ENCODE measurements at places on chromosomes 6 and 20.
A peak's percentile ranks its signal among the peaks of the same experiment; 100 is the strongest.

DNA sequence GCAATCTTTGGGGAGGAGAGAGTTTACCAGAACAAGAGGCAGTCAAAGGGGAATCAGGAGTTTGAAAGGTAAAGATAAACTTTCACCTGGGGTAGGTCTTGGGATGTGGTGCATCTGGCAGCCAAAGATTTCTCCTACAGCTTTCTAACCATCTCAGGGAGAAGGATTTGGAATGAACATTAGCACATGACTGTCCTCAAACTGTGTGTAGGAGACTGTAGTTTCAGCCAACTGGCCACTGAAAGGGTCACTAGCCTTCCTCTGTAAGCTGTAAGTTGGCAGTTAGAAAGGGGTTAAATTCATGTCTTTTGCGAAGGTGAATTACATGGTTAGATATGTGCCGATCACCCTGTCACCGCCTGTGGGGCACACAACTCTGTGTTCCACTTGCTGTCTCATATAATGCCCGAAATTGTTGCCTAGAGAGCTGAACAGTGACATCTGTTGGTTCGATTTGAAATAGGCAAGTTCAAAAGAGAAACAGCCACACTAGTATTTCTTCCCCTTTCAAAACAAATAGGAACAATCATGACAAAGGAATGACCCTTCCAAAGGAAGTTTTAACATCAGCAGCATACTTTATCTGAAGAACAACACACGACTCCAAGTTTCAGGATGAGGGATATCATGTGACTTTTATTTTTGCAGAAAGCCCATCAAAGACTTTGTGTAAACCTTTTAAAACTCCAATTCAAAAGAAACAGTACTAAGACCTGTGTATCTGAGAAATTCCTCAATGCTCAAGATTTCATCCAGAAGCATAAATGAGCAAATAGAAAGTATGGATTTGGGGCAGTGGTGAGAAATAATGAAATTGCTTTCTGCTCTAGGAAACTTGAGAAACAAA is 1.1 kb upstream of the OPN5 start:
- peak; percentile 71 for DNase-seq

GRCh38 chr6:35496841-35497570 is at the start of gene TEAD3:
TEAD3 (minus strand) TSS chr6:35497079.
- peak; percentile 89 for DNase-seq

- DNase-seq, result no peak
These were observed 17.6 kb upstream of the TNFRSF6B start for GRCh38 chr20:63678667-63679465.

DNA sequence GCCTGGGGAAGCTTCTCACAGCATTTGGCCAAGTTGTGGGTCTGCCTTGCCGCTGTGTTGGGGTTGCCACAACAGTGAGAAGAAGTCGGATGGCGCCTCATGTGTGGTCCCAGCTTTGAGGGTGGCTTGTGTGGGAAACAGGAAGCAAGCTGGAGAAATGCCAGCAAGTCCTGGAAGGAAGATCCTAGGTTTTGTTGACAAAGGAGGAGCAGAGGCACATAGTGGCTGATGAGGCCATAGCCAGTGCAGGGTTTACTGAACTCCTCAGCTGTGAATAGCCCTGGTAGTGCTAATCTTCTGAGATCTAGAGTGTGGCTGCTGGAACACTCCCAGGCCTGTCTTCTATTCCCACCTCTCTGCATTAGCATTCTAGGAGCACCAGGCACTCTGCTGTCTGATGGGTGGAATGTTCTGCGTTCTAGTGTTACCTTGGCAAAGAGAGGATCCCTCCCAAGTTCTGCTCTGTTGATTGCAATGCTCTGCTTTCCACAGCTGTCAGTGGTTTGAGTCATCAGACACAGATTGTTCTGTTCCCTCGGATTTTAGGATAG is 25.2 kb downstream of the SNPH start:
- peak; percentile 45 for DNase-seq

DNA sequence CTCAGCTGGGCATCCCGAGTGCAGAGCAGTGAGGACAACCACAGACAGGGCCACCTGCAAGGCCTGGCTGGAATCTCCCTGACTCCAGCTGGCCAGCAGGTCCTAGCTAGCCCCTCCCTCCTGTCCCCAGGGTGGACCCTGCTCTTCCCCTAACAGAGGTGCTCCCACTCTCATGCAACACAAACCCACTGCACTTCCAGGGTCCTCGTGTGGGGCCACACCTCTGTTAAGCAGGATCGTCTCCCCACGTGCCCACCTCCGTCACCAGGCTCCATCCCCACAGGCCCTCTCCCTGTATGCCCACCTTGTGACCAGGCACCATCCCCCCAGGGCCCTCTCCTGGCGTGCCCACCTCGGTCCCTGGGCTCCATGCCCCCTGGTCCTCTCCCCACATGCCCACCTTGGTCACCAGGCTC is 17.3 kb downstream of the TAF4 start:
- no peak for DNase-seq

GRCh38 chr6:169575365-169575764 is 126.5 kb downstream of the WDR27 start:
- no peak for DNase-seq

DNA sequence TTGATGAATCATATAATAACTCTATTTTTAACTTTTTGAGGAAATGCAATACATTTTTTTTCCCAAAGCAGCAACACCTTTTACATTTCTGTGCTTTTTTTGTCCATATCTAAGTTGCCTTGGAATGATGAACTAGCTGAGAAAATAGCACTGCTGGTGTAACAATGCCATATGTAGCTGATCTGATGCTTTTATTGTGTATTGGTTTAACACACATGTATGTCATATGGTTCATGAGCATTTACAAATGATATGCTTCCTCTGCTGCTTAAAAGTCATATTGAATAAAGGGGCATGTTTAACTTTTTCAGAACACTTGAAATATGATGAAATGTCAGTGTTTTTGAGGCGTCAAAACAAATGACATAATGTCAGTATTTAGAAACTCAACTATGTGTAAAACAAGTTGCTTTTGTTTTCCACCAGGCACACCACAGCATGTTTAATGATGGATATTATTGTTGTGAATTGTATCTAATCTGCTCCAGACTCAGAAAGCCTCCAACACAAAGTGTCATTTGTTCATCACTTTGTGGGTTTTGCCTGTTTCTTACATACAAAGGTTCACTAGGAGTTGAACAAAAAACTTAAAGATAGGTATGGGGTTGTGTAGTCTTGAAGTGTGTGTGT is 775.8 kb upstream of the FLRT3 start:
- no peak for DNase-seq

- DNase-seq, result no peak
These were observed 151.8 kb upstream of the PLCB4 start for GRCh38 chr20:8917084-8917483.

DNA sequence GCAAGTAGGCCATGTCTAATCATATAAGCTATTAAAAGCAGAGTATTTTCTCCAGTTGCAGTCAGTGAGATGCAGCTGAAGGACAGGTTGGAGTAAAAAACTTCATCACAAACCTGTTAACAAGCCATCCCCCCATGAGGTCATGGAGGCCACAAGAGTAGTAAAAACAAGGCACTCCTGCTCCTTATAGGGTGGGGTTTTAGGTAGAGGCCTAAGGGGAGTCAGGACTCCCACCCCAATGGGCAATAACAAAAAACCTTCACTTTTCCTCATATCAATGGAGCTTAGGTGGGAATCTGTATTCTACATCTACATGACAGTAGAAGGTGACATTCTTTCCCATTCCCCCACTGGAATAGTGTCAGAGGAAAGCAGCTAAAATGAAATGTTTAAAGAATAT is 428.1 kb upstream of the KHDRBS2 start:
- DNase-seq, result no peak

- peak; percentile 70 for DNase-seq
These were observed 134.4 kb downstream of the ARHGAP18 start for GRCh38 chr6:129575378-129576118.

GRCh38 chr6:52251113-52251512 is 6.8 kb upstream of the IL17F start:
- no peak for DNase-seq

DNA sequence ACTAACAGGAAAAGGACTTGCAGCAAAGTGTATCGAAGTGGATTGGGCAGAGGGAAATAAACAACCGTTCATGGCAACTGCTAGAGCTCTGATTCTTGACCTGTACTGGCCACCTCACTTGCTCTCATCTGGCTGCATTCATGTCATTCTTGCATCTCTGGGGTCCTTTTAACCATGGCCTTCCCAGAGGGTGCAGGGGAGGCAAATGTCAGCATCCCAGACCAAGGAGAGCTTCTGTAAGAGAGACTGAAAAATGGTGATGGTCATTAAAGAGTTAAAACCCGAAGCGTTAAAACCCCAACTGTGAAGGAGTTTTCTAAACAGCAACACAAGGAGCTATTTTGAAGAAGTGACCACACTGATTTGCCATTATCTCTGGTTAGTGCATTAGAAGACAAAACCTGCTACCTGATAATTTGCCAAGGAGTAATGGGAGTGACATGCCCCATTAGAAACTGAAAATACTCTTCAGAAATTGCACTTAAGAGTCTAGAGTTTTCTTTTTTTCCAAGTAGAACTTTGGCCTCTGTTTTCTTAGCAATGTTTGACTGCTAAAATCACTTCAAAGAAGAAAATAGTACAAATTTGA is 62.4 kb downstream of the APCDD1L start:
- no peak for DNase-seq

DNA sequence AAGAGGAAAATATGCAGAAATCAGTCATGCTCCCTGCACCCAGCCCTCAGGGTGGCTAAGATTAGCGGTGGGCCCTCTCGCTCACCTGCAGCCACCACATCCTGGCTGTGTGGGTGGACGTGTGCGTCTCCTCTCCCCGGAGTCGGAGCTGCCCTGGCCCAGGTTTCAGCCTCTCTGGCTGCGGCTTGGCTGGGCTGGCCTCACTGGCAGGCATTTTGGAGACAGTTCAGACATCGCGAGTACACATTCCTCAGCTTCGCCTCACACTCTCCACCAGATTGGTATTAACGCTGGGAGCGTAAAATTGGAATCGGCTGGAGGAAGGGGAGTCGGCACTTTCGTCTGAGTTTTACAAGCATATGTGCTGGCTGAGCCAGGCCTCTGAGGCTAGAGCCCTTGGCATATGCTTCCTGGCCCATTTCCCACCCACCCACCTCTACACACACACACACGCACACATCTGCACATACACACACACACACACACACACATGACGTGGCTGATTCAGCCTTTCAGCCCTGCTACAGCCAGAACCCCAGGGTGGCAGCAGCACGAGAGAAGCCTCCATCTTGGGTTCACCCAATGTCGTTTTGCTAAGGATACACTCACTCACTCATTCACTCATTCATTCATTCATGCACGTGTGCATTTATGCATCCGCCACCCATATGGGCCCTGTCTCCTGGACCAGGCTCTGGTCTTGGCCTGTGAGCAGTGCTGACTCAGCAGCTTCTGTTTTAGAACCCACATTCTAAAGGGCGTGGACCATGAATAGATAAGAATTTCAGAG is 42.9 kb downstream of the BCAS4 start:
- peak; percentile 80 for DNase-seq

GRCh38 chr6:16004934-16005679 is 123.8 kb upstream of the MYLIP start:
- no peak for DNase-seq

All from fibroblast of skin of scalp (primary cell).